Dermis lymphatic vessel endothelial cell (primary cell): ENCODE measurements at places on chromosomes 12 and 14. TPM values are rescaled to one million over a fixed set of nuclear protein-coding genes. Genes with fewer than 3 reads are reported as not detected.

INHBE gene
- total RNA-seq, result not detected in 2 replicates

MED6 gene
- 19.1 and 29.3 TPM in 2 replicates for total RNA-seq

CCNK gene
- total RNA-seq, result 24.2 and 37.4 TPM in 2 replicates

AKAP6 gene
- 0.22 and 0.86 TPM in 2 replicates for total RNA-seq

CDCA3 gene
- total RNA-seq, result 2.7 and 3.4 TPM in 2 replicates

TNFRSF1A gene
- total RNA-seq, result 37.2 and 50.7 TPM in 2 replicates

FCF1 gene
- total RNA-seq, result 11.4 and 19.6 TPM in 2 replicates

RPAP3 gene
- total RNA-seq, result 7.5 and 12.1 TPM in 2 replicates

SERPINA4 gene
- not detected in 2 replicates for total RNA-seq

DAD1 gene
- 276 and 439 TPM in 2 replicates for total RNA-seq
